ENCODE measurements at places on chromosomes 16 and 17.

GRCh38 chr17:6654841-6655731 is 3.5 kb downstream of the C17orf100 start:
- DNase-seq: no peak

DNA sequence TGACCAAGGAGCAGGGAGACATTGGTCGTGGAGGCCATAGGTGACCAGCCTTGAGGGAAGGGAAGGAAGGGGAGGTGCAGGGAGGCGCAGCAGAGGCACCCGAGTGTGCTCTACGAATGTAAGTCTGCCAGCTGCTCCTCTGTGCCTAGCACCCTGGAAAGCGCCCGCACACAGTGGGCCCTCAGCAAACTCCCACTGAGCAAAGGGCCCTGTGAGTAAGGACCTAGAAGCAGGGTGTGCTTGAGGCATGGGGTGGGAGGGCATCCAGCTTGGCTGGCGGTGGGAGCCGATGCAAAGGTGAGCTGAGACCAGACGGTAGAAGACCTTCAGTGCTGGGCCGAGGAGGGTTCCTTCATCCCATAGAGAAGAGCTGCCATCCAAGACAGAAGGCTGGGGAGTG is 36.2 kb upstream of the MEOX1 start:
- DNase-seq: no peak

DNA sequence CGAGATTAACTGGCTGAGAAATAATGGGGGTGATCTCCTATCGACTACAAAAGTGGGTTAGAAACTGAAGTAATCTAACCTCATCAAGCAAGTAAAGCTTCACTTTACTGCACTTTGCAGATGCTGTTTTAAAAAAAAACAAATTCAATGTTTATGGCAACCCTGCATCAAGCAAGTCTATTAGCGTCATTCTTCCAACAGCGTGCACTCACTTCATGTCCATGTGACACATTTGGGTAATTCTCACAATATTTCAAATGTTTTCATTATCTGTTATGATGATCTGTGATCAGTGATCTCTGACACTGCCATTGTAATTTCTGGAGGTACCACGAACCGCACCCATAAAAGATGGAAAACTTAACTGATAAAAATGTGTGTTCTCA is 70.8 kb downstream of the KANSL1 start:
- DNase-seq: no peak

GRCh38 chr16:49967012-49967559 is 57.9 kb upstream of the CNEP1R1 start:
- DNase-seq: peak; percentile 77

- DNase-seq: no peak
Observed at GRCh38 chr17:40612599-40613244, 34.9 kb downstream of the SMARCE1 start.

DNA sequence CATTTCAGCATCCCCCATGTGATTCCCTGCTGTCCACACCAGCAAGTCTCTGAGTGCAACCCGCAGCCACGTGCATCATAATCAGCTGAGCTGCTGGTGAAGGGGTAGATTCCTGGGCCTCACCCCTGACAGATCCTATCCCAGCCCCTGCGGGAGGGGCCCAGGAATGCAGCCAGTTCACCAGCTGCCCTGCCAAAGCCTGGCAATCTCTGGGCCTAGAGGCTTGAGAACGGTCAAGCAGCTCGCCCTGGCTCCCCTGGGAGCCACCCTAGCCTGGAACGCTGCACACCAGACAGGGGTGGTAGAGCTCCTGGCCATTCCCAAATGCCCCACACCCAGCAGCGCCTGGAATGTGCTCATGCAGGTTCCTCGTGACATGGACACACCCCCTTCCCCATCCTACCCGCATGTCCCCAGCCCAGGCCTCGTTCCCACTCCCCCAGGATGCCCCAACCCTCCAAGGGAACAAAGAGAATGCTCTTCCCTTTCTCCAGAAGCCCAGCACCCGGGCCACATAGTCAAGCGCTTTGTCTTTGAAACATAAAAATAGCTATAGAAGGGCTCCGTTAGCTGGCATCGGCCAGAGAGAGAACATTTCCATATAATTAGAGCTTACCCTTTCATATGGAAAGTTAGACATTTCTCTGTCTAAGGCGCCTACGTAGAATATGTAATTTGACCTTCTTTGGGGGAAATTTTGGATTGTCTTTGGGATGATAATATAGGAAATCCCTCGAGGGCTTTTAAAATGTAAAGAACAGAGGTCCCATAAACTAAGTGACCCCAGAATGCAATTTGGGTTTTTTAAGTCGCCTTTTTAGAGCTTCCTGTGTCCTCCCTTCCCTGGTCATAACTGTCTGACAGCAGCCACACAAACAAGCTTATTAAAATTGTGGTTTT is 3.4 kb downstream of the CEP295NL start:
- DNase-seq: peak; percentile 76

GRCh38 chr17:57236686-57237299 is 19.5 kb upstream of the MSI2 start:
- DNase-seq: no peak

DNA sequence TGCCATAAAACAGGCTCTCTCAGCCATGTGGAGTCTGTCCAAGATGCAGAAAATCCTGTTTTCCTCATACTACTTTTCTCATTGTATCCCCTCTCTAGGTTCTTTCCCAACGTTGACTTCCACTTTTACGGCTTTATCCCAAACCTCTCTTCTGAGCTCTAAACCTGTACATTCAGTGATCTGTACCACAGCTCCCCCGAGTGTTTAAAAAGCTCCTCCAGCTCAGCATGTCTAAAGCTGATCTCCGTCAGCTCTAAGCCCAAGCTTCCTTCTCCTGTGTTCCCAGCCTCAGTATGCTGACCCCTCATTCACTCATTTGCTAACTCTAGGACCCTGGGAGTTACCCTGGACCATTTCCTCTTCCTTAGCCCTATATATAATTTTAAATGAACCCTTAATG is 144.6 kb downstream of the DNAH9 start:
- no peak for DNase-seq

DNA sequence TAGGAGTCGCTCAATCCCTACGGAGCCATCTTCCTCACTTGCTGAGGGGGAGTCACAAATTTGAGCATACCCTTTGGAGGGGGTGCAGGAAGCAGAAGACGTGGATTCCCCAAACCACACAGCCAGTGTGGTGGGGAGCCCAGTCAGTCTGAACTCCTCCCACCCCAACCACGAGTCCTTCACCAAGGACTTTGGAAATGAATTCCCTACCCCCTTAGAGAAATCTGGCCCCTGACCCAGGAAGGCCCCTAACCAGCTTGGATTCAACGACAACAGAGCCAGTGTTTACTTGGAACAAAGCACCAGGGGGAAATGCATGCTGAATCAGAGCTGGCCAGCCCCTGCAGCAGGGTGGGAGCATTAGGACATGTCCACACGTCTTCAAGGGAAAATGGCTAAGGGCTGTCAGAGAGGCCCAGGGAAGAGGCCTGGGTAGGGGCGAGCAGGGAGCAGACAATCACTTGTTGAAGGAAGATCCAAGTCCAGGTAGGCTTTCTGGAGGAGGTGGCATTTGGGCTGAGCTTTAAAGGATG is 5.5 kb upstream of the TMEM92 start:
- DNase-seq: no peak

DNA sequence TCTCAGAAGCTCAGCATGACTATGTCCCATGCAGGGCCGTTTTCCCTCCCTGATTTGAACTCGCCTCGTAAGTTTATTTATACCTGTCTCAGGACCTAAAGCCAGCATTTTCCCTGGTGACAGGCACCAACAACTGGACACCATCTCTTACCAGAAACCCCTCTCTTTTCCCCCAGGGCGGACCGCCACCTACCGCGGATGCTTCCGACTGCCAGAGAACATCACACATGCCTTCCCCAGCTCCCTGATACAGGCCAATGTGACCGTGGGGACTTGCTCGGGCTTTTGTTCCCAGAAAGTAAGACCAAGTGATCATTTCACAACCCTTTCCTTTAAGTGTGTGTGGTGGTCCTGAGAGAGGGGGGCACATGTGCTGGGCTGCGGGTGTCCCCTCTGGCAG is 24.7 kb downstream of the WSCD1 start:
- no peak for DNase-seq

DNA sequence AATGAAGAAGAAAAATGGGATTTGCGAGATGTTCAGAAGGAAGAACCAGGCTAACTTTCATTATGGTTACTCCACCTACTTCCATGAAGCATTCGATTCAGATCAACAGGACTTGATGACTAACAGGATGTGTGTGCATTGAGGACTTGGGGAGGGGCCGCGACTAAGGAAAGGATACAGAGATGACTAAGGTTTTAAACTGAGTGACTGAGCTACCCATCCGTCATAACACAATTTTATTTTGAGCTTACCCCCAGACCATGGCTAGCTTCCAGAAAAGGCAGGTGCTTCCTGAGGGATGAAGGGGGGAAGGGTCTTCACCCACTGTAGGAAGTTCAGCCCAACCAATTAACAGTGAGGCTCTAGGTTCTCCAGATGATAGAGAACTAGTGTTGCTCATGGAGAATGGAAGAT is 2.5 kb upstream of the CDYL2 start:
- DNase-seq: no peak
